ENCODE measurements at places on chromosomes 7 and 10.

DNA sequence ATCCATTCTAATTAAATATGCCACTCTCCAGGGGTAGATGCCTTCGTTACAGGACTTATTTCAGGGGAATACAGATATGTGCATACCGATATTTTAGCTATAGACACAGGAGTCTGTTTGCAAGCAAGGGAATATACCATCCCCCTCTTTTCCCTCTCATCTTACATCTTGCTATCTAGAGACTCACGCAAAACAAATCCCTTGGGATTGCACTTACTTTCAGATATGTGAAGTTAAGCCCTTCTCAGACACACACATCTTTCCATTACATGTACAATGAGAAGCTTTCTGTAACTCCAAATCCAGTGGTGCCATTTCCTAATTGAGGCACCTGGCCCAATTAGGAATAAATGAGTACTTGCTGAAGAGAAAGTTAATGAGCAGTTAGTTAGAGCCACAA is 250.4 kb upstream of the FZD8 start:
- H3K36me3 ChIP-seq: no peaks in the 10 kb centered on the region
- H3K4me1 ChIP-seq: no peaks in the 10 kb centered on the region
- no peak overlapping the region for H3K4me3 ChIP-seq
- no peaks in the 10 kb centered on the region for H3K27me3 ChIP-seq

GRCh38 chr7:66247380-66248078 is 42.4 kb downstream of the TPST1 start:
- DNase-seq: no peak
- H3K4me3 ChIP-seq: no peak overlapping the region
- no peaks in the 10 kb centered on the region for H3K36me3 ChIP-seq
- no peaks in the 10 kb centered on the region for H3K27me3 ChIP-seq

DNA sequence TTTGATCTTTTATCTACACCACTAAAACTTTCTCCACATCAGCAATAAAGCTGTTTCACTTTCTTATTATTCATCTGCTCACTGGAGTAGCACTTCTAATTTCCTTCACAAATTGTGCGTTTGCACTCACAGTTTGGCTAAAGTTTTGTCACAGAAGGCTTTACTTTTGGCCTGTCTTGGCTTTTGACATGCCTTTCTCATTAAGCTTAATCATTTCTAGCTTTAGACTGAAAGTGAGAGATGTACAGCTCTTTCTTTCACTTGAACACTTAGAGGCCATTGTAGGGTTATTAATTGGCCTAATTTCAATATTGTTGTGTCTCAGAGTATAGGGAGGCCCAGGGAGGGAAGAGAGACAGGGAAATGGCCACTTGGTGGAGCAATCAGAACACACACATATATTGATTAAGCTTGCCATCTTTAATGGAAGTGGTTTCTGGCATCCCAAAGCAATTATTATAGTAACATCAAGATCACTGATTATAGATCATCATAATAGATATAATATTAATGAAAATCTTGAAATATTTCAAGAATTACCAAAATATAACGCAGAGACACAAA is 512.5 kb downstream of the ETV1 start:
- no peak overlapping the region for H3K4me3 ChIP-seq
- no peaks in the 10 kb centered on the region for H3K27me3 ChIP-seq
- H3K4me1 ChIP-seq: no peaks in the 10 kb centered on the region
- H3K36me3 ChIP-seq: no peaks in the 10 kb centered on the region

DNA sequence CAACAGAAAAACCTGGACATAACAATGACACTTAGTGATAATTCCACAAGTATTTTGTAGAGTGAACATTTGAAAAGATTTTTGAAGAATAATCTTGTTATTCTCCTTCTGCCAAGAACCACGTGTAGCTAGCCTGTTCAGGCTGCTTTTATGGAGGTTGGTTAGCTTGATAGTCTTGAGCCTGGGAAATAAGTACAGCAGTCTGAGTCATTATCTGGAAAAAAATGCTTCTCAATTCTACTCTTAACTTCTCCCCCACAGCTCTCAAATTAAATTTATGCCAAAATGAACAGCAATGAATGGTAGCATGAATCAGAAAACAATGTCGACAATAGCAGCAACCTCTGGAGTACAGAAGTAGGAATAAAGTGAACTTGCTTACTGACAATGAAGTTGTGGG is 63.2 kb downstream of the GPR37 start:
- no peak overlapping the region for H3K4me3 ChIP-seq
- H3K27ac ChIP-seq: no peak overlapping the region
- H3K4me1 ChIP-seq: no peaks in the 10 kb centered on the region
- DNase-seq: no peak
- H3K36me3 ChIP-seq: no peaks in the 10 kb centered on the region

DNA sequence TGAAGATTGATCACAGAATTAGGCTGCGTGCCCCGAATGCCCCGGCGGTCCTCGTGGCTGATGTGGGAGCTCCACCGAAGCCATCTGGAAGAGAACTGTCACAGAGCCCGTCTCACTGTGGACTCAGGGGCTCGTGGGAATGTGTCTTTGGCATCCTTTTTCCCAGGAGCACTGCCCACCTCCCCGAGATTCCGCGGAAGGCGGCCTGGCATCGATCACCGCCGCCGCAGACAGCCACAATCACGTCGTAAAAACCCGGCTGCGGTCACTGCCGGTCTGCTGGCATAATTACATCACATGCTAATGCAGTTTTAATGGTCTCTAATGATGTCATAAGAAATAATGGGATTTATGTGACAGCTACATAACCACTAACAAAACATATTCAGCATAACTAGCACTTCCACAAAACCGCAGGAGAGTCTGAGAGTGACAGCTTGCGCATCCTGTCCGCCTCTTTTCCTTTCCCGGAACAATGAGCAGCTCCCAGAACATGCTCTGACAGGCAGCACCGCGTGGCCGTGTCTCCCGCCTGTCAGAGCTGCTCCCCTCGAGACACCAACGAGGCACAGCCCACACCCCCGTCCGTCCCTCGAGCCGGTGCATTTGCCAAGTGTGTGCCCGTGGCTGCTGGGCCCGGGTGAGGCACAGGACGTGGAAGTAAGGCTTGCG is 490.0 kb downstream of the PTPRN2 start:
- no peak for DNase-seq
- H3K4me1 ChIP-seq: no peaks in the 10 kb centered on the region
- no peak overlapping the region for H3K4me3 ChIP-seq
- H3K27me3 ChIP-seq: no peaks in the 10 kb centered on the region

GRCh38 chr7:35401217-35401879 is 147.4 kb upstream of the TBX20 start:
- H3K4me3 ChIP-seq: no peak overlapping the region
- DNase-seq: no peak
- no peaks in the 10 kb centered on the region for H3K36me3 ChIP-seq
- H3K4me1 ChIP-seq: no peaks in the 10 kb centered on the region

DNA sequence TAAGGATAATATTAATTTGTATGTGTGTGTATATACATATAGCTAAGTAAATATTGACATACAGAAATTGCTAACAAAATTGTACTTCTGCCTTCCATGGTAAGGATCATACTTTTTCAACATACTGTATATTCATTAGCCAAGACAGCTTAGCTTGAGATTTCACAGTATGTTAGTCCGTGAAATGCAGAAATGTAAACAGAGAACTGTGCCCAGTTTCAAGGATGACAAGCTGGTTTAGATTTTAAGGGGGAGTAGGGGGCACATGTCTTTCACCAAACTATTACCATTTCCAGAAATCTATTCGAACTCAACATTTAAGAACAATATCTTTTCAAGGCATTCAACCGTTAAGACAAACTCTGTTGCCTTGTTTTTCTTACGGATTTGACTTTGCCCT is 182.2 kb downstream of the SORCS1 start:
- H3K27me3 ChIP-seq: no peaks in the 10 kb centered on the region
- H3K4me1 ChIP-seq: no peaks in the 10 kb centered on the region
- H3K27ac ChIP-seq: no peak overlapping the region
- H3K4me3 ChIP-seq: no peak overlapping the region
- no peaks in the 10 kb centered on the region for H3K36me3 ChIP-seq

DNA sequence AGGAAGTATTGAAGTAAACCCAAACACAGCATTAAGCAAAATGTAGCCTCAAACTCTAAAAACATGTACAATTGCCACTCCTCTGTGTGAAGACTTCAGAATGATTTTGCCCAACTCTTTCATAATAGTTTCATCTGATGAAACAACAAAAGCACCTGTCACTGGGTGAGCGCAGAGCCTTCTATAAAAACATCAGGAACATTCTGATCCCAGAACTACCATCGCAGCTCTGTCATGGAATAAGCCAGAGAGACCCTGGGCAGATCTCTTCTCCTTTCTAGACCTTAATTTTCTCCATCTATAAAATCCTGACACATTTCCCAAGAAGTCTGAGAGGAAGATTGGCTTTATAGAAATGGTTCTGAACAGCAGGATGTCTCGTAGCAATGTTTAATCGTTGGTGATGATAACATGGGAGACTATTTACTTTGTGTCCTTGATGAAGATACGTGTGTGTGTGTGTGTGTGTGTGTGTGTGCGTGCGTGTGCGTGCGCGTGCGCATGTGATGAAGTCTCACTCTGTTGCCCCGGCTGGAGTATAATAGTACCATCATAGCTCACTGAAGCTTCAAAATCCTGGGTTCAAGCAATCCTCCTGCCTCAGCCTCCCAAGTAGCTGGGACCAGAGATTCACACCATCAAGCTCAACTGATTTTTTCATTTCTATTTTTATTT is 198.0 kb downstream of the KIAA1217 start:
- H3K27ac ChIP-seq: peak overlapping the region; percentile 31
- H3K4me1 ChIP-seq: no peaks in the 10 kb centered on the region
- H3K27me3 ChIP-seq: no peaks in the 10 kb centered on the region
- no peaks in the 10 kb centered on the region for H3K36me3 ChIP-seq

DNA sequence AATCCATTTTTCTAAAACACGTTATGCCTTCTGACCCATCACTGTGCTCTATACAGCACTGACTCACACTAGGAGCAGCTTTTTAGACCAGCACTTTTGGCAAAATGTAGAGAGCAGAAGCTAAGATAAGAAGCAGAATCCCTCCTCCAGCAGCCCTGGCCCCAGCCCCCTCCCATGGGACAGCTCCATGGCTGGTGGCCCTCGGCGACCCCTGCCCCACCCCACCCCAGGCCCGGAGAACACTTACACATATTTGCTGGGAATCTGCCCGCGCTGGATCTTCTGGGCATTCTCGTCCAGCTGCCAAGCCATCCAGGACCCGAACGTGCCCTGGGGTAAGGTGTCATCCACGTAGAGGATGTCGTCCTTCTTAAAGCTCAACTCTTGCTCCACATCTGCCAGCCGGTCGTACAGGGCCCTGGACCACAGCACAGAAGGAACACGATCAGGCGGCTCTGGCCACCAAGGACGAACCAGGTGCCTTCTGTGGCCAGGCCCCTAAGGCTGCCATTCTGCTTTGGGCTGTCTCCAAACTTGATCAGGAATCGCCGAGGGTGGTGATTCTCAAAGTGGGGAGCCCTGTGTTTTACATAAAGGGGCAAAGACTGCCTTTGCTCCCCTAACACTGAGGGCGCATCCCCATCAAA is 119.9 kb downstream of the DLG5 start:
- no peak overlapping the region for H3K4me3 ChIP-seq
- H3K4me1 ChIP-seq: no peaks in the 10 kb centered on the region
- H3K36me3 ChIP-seq: peaks cover 38% of the 10 kb centered on the region
- H3K27me3 ChIP-seq: no peaks in the 10 kb centered on the region
- H3K27ac ChIP-seq: no peak overlapping the region
- DNase-seq: no peak

DNA sequence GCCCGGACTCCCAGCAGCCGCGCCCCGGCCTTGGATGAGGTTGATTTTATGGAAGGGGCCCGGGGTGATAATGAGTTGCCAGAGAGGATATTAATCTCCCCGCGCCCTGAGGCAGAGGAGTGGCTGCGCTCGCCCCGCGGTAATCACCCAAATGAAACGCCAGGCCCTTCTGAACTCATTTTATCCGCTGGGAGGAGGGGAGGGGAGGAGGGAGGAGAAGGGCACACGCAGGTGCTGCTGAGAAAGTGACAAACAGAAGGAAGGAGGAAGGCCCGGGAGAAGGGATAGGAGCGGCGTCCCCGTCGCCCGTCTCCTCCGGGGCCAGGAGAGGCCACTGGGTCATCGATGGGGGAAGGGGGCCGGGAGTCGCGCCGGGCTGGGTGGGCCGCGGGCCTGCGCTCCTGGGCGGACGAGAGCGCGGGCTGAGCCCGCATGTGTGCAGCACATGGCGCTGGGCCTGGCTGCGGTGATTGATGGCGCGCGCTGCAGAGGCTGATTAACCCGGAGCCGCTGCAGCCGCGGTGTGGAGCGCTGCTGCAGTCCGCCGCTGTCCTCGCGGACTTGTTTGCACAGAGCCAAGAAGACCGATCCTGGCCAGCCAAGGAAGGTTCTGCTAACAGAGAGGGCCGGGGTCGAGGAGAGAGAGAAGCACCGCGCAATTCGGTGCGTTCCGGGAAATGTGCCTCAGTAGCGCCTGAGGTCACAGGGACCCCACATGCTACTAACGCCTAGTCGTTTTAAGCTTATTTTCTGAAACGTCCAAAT is 6.5 kb downstream of the MNX1 start:
- H3K4me1 ChIP-seq: peaks cover 8% of the 10 kb centered on the region
- H3K4me3 ChIP-seq: no peak overlapping the region
- no peak overlapping the region for H3K27ac ChIP-seq
- no peak for DNase-seq
- peaks cover 53% of the 10 kb centered on the region for H3K27me3 ChIP-seq
- no peaks in the 10 kb centered on the region for H3K36me3 ChIP-seq

GRCh38 chr10:45550903-45551786 is 121.4 kb downstream of the ZFAND4 start:
- no peaks in the 10 kb centered on the region for H3K4me1 ChIP-seq
- H3K36me3 ChIP-seq: no peaks in the 10 kb centered on the region
- DNase-seq: no peak
- no peak overlapping the region for H3K4me3 ChIP-seq
- H3K27me3 ChIP-seq: no peaks in the 10 kb centered on the region
- no peak overlapping the region for H3K27ac ChIP-seq

Data from prostate gland (tissue), 2 donors.